Epithelial cell of proximal tubule (primary cell): ENCODE measurements at places on chromosomes 1 and 21.

GRCh38 chr21:45080232-45080631 is 5.9 kb downstream of the ADARB1 start:
- DNase-seq = no peak

- no peak for DNase-seq
These were observed 1.8 kb upstream of the KIF1B start for GRCh38 chr1:10208537-10208936.

- no peak for DNase-seq
These were observed 683 bp downstream of the LRRC8D start for GRCh38 chr1:89821322-89822108.

GRCh38 chr1:215824245-215824644 is 257.1 kb downstream of the KCTD3 start:
- no peak for DNase-seq

DNA sequence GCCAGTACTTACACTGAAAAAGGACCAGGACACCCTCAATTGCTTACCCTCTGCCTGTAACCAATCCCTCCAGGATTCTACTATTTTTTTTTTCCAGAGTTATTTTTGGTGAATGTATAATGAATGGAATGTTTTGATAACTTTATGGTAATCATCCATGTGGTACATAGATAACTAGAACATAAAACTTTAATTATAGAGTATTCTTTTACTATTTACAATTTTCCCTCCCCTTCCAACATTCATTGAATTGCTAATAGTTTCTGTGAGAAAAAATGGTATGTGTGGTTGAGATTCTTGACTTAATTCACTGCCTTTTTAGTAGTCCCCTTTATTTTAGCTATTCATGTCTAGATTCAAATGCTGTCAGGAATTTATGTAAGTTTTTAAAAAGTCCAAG is 164.6 kb downstream of the CYYR1 start:
- DNase-seq = no peak

DNA sequence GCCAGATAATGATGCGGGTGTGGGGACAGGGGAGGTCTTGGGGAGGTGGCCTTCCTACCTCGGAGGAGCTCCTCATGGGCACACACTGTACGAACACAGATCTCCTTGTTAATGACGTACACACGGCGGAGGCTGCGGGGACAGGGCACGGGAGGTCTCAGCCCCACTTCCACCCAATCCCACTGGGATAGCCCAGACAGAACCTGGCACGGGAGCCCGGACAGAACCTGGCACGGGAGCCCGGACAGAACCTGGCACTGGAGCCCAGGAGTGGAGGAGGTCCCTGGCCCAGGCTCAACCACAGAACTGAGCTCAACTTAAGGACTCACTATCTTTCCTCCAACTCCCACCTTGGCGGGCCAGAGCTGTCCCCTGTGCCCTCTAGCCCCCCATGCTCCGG is 5.2 kb downstream of the MFAP2 start:
- DNase-seq = no peak

DNA sequence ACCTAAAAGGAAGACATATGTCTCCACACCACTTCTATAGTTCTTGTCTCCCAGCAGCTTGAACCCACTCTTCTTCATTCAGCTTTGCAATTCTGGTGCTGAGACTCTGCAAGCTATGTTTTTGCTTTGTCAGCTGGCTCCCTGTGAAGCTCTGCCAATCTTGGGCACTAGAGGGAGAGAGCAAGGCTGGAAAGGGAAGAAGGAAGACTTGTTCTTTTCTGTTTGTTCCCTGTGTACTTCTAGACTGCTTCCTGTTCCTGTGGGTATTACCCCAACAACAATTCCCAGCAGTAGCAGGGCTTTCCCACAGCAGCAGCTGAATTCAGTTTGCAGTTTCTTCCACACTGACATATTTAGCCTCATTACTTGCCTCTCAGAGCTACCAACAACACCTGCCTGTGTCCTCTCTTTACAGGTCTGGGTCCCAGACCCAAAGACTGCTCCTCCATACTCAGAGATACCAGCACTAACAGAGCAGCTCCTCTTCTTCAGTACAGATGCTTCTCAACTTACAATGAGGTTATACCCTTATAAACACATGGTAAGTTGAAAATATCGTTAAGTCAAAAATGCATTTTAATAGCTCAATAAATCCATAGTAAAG is 275.2 kb upstream of the NEGR1 start:
- DNase-seq = no peak

GRCh38 chr1:25003457-25004190 is 73.5 kb upstream of the RUNX3 start:
- no peak for DNase-seq
